ENCODE measurements at places on chromosomes 1 and 21. TPM values are rescaled to one million over a fixed set of nuclear protein-coding genes. Genes with fewer than 3 reads are reported as not detected.
A peak's percentile ranks its signal among the peaks of the same experiment; 100 is the strongest.

LCE1C gene
- polyA plus RNA-seq, result not detected

DNA sequence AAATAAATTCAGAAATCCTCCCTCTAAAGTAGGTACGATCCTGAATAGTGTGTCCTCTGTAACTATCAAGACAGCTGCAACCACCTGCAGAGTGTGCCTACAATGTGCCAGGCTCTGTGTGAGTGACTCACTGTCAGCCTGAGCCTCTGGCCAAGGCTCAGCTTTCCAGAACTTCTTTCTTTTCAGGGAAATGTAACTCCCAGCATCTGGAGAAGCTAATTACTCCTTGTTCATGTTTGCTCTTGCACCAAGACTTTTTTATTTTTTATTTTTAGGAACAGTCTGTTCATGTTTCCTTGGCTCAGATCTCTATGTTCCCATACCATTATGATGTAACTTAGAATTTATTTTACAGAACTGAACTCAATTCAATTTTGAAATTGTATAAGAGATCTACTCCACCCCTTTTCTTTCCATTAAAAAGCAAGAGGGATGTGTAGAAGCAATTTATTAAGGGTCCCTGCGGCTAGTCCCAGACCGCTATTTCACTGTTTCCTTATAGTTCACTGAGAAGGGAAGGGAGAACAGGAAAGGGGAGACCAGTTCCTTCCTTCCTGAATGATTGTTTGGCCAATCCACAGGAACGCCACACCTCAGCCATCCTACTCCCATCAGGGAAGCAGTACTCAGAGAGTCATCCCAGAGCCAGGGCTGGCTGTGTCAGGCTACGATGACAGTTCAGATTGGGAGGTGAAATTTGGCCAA is 112.4 kb upstream of the ZNF648 start:
- no peak for DNase-seq

FASLG gene
- polyA plus RNA-seq, result 0.24 TPM

DNA sequence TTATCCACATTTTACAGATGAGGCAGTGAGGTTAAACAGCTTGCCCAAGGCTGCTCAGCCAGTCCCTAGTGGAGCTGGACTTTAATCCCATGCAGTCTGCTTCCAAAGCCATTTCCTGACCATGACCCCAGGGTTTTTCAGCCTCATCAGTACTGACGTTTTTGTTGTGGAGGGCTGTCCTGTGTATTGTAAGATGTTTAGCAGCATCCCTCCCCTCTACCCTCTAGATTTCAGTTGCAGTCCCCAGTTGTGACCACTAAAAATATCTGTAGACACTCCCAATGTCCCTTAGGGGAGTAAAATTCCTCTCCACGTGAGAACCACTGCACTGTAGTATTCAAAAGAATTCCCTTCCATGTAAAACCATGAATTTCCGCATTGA is 30.2 kb upstream of the C1orf105 start:
- DNase-seq, result no peak

- peak; percentile 80 for DNase-seq
These were observed 12.7 kb upstream of the CPLANE2 start for GRCh38 chr1:16249596-16250241.

GRCh38 chr1:15722836-15723532 is 13.1 kb upstream of the SLC25A34 start:
- DNase-seq, result no peak

DNA sequence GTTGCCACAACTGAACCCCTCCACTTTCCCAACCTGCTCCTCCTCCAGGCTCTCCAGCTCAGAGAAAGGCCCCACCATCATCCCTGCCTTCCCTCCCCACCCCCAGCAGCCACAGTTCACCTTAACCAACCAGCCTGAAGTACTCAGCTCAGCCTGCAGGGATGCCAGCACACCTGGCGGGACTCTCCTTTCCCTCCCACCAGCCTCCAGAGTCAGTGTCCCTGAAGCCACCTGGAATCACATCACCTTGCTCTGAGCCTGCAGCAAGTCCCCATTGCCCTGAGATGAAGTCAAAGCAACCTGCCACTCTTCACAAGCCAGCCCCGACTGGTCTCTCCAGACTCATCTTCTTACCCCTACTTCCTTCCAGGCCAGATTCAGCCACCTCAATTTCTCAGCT is 26.2 kb upstream of the ZC3H12A start:
- DNase-seq, result no peak

- no peak for DNase-seq
These were observed 22.9 kb upstream of the IFNAR2 start for GRCh38 chr21:33206771-33207281.

GRCh38 chr21:42063191-42063570 is 7.9 kb upstream of the UMODL1 start:
- no peak for DNase-seq

Measured in right lung (tissue), 10 donors.